ENCODE measurements at places on chromosomes 1 and 21. TPM values are rescaled to one million over a fixed set of nuclear protein-coding genes. Genes with fewer than 3 reads are reported as not detected.

DNA sequence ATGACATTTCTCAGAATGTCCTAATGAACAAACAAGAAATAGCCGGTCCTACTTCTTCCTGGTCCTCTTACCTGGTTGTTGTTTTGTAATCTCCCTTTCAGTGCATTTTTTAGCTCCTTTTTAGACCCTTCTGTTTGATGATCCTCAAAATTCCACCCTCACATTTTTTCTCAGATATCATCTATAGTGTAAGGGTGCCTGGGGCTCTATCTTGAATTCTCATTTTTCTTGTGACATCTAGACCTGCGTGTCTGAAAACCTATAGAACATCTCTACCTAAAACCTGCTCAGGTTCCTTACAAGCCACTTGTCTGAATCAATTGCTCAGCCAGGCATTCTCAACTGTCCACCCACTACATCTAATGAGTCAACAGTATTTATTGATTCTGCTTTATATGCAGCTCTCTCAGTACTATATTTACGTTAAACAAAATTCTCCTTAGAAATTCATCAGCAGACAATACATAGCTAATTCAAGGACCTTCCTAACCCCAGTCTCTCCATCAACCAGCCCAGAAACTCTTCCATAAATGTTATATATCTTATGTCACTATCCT, 36.5 kb upstream of the USH2A start:
- ATAC-seq: no peak

DNA sequence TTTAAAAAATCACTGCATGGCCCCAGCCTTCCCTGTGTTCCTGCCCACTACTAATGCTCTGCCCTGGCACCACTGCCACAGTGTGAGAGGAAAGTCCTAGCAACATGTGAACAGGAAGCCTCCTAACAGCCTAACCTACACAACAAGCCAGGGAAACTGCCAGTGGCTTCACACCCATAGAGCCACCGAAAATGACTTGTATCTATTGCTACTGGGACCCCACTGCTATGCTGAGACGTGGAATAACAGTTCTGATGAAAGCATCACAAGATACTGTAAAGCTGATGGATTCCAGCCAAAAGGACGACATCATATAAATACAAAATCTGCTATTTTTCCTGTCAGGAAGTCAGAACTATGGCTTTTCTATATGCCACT, 74.9 kb downstream of the JAK1 start:
- peak; percentile 52 for ATAC-seq

- no peak for ATAC-seq
Measured at GRCh38 chr1:62912028-62912638, 128.2 kb downstream of the ATG4C start.

DNA sequence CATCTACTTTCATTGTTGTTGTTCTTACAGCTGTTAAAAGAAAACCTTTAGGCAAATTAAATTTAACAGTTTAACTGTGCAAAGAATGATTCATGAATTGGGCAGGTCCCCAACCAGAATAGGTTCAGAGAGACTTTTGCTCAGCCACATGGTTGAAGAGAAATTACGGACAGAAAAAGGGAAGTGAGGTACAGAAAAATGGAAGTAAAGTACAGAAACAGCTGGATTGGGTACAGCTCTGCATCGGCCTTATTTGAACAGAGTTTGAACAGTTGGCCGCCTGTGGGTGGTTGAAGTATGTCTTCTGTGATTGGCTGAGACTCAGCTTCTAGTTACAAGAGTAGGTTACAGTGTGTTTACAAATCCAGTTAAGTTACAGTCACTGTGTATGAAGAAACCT, 210.1 kb downstream of the FGGY start:
- no peak for ATAC-seq

- no peak for ATAC-seq
Measured at GRCh38 chr1:163912170-163912884, 590.6 kb downstream of the NUF2 start.

DNA sequence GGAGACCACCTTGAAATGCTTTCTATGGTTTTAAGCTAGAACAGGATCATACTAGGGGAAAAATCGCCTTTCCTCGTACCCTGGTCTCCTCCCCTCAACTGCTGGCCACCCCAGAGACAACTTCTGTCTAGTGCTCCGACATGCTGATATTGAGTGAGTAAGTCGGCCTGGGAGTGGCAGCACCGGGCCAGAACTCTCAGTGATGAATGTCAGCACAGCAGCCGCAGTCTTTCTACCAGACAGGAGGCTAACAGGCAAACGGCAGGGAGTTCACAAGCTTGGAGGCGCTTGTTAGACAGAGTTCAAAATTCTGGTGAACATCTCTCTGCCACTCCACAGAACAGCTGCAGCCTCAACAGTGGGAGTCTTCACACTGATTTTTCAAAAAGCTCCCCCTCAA, 716.9 kb downstream of the ADGRL2 start:
- ATAC-seq: no peak

DNA sequence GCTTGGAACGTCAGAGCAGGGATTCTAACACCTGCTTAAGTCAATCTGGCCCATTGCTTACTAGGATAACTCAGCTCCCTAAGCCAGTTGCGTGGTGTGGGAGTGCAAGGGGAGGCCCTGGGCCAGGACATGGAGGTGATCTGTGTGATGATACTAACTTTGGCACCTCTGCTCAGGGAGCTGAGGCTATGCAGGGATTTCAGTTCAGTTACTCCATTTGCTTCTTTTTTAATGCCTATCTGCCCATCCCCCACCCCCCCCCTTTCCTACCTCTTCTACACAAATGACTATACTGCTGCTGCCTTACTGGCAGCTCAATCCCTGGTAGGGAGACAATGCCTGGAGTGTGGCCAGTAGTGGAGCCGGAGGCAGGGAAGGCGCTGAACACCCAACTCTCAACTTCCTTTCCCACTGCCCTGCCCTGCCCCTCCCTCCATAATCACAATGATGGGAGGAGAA, 19.5 kb downstream of the INKA2 start:
- ATAC-seq: no peak

The SPATA45 gene
- total RNA-seq: not detected

GRCh38 chr1:160808289-160808688, 12.3 kb downstream of the LY9 start:
- no peak for ATAC-seq

DNA sequence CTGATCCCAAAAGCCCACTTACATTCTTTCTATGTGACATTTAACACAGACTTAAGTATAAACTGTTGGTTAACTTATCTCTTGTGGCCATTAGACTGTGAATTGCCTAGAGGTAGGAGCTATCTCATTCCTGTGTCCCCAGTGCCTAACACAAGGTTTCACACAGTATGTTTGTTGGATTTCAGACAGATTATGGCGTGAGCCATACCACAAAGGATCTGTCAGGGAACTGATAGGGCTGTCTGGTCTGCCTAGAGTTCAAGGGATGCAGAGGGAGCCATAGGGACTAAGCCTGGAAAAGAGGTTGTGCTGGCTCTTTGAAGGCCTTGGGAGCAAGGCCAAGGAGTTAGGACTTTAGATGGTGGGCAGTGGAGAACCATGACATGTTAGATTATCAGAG, 40.0 kb downstream of the MEF2D start:
- no peak for ATAC-seq

- ATAC-seq: no peak
Measured at GRCh38 chr1:62022382-62022983, 172.2 kb upstream of the L1TD1 start.

Data from activated T-helper 17 cell treated with anti-CD3 and anti-CD28 coated beads, Interleukin-2, amount 50 U/mL, for 72 hours (primary cell).